ENCODE measurements at places on chromosomes 7 and 10. TPM values are rescaled to one million over a fixed set of nuclear protein-coding genes. Genes with fewer than 3 reads are reported as not detected.

DNA sequence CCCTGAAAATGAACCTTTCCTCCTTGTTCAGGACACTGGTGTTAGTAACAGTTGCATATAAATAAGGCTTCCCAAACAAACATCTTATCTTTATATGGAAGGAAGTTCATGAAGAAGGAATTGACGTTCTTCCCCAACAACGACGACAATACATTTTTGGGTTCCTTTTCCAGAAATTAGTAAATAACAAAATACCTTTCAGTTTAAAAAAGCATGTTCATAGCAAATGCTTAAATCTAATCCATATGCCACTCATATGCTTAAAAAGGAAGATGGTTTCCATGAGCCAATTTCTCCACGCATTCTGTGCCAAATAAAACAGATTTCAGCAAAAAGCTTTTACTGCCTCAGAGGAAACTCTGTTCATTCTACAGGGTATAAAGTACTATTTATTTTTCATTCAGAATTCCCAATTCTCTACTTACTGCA is 182.6 kb downstream of the COBL start:
- no peak overlapping the region for H3K4me3 ChIP-seq
- H3K4me1 ChIP-seq: no peaks in the 10 kb centered on the region
- H3K36me3 ChIP-seq: no peaks in the 10 kb centered on the region
- no peak overlapping the region for H3K27ac ChIP-seq
- DNase-seq: no peak

DNA sequence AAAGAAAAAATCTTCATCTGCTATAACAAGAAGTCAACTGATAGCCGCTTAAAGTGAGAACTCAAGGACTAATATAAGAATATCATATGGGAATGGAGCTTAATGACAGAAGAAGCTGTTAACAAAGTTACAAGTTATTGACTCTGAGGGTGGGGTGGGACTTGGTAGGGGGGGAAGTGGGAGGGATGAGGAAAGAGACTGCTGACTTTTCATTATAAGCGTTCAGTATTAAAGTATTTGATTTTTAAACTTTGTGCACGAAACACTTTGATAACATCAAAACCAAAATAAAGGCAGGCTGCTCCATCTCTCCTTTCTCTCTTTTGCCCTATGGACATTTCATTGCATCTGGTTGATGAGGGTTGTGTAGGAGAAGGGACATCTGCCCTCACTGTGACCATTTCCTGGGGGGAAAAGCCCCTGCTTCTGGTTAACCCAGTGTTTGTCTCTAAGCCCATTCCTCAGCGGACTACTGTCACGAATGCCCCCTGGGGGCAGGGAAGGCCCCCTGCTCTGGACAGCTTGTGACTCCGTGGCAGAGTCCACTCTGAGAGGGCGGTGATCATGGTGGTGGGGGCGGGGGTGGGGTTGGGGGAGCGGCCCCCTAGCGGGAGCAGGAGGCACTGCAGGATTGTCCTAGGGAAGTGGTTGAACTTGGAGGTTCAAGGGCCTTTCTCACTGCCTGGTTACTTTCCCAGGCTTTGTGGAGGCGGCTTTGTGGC is 17.4 kb downstream of the SLC13A4 start:
- H3K27me3 ChIP-seq: no peaks in the 10 kb centered on the region
- no peaks in the 10 kb centered on the region for H3K36me3 ChIP-seq

DNA sequence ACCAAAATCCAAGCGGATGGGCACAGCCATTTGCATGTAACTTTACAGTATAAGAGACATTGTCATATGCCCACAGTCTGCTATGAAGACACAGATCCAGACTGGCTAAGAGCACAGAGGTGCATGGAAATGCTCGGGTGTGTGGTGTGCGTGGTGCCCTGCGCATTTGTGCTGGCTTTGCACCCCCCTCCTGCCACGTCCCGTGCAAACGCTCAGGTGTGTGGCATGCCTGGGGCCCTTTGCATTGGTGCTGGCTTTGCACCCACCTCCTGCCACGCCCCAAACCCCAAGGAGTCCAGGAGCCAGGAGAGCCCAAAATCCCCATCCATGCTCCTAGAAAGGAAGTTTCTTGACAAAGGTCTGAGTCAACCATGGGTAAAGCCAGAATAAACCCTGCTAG is 306.2 kb downstream of the PTPRN2 start:
- H3K4me1 ChIP-seq: no peaks in the 10 kb centered on the region
- H3K36me3 ChIP-seq: no peaks in the 10 kb centered on the region
- no peak overlapping the region for H3K4me3 ChIP-seq
- H3K27me3 ChIP-seq: no peaks in the 10 kb centered on the region
- DNase-seq: no peak
- no peak overlapping the region for H3K27ac ChIP-seq

DNA sequence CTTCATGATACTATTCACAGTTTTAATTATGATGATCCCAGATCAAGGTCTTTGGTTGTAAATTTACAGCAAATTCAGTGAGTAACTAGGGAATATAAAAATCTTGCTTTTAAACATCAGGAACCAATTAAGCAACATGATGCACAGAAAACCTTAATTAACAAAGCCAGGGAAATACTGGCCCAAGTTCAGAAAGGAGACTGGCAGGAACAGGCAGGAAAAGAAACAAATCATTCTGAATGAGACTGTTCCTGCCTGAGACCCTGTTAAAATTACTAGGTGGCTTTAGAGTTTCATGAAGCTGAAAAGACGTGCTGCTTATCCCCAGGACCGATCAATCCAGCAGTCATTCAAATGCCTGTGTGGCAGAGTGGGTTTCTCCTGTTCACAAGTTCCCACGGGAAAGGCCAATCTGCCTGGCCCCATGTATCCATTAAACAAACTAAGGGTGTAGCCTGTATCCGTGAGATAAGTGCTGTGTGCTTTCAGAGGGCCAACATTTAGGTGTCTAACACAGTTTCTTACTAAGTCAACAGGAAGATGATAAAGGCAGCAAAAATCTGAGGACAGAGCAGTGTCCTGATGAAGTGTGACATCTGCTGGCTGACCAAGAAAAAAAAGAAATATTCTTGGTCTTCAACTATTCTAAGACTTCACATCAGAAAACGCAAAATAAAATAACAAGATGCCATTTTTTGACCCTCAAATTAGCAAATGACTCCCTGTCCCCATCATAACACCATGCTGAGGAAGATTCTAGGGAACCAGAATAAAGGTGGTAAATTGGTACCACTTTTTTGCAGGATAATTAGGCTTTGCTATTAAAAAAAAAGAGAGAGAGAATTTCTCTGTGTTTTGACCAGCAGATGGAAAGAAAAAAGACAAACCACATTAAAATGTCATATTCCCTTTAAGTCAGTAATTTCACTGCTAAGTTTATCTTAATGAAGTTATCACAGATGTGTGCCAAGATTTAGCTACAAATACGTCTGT is 34.2 kb downstream of the PUS7 start:
- no peaks in the 10 kb centered on the region for H3K27me3 ChIP-seq
- peak; percentile 83 for DNase-seq
- H3K27ac ChIP-seq: peak overlapping the region; percentile 83
- peaks cover 10% of the 10 kb centered on the region for H3K4me1 ChIP-seq
- H3K36me3 ChIP-seq: peaks cover 6% of the 10 kb centered on the region

DNA sequence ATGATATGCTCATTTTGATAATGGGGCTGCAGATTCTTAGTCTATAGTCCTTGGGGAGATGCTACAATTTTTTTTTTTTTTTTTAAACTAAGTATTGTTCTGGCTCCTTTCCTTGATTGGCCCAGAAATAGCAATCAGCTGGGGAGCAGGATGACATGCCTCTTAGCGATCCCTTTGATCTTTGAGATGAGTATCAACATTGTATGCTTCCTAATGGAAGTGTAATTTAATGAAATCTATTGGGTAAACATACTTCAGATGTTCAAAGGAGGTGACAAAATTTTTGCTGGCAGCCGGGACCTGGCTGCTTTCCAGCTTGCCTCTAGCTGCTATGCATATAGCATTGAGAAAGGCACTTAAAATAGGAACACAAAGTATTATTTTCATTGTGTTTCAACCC is 43.5 kb downstream of the VTI1A start:
- H3K36me3 ChIP-seq: no peaks in the 10 kb centered on the region
- no peaks in the 10 kb centered on the region for H3K27me3 ChIP-seq
- H3K4me3 ChIP-seq: no peak overlapping the region
- H3K4me1 ChIP-seq: peaks cover 3% of the 10 kb centered on the region

- no peaks in the 10 kb centered on the region for H3K4me1 ChIP-seq
- H3K4me3 ChIP-seq: no peak overlapping the region
- no peaks in the 10 kb centered on the region for H3K27me3 ChIP-seq
Measured at GRCh38 chr7:21969822-21970221, 24.1 kb upstream of the CDCA7L start.

DNA sequence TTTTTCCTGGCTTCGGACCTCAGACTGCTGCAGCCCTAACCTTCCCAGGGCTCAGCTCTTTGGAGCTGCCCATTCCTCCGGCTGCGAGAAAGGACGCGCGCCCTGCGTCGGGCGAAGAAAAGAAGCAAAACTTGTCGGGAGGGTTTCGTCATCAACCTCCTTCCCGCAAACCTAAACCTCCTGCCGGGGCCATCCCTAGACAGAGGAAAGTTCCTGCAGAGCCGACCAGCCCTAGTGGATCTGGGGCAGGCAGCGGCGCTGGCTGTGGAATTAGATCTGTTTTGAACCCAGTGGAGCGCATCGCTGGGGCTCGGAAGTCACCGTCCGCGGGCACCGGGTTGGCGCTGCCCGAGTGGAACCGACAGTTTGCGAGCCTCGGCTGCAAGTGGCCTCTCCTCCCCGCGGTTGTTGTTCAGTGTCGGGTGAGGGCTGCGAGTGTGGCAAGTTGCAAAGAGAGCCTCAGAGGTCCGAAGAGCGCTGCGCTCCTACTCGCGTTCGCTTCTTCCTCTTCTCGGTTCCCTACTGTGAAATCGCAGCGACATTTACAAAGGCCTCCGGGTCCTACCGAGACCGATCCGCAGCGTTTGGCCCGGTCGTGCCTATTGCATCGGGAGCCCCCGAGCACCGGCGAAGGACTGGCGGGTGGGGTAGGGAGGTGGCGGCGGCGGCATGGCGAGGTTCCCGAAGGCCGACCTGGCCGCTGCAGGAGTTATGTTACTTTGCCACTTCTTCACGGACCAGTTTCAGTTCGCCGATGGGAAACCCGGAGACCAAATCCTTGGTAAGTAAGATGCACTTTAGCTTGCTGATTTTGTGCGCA is at the start of gene PLXDC2:
TSS of gene PLXDC2 (plus strand) at position 22 of the 820 bp plus-strand sequence.
- peak within 1 kb of the TSS; percentile 54 for H3K27ac ChIP-seq
- peaks cover 6% of the 10 kb centered on the region for H3K27me3 ChIP-seq
- H3K36me3 ChIP-seq: no peaks in the 10 kb centered on the region
- peak; percentile 40 for DNase-seq

Gene HABP2
- not detected for total RNA-seq

Gene FAM221A
- 3.0 TPM for total RNA-seq

Gene MKI67
- total RNA-seq: 4.6 TPM

Gene FAM180A
- not detected for total RNA-seq

Gene GIMAP2
- total RNA-seq: not detected
